WTC11 (cell line): ENCODE measurements at places on chromosomes 2 and 18.

DNA sequence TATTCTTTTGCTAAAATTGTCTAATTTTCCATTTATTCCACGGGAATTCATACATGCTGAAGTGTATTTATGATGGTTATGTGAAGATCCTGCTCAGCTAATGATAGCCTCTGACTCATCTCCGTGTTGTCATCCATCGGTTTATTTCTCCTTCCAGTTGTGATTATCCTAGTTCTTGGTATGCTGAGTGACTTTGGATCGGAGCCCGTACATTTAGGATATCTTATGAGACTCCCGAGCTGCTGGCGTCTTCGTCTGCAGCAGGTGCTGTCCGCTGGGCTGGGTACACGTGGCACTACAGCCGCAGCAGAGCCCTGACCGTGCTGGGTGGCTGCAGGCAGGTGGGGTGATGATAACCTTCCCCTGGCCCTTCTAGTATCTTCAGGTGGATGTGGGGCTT is 40.1 kb upstream of the GALR1 start:
- DNase-seq: no peak

- no peak for DNase-seq
Observed at GRCh38 chr2:11234309-11234708, 79.0 kb downstream of the SLC66A3 start.

GRCh38 chr2:951224-952006 is 766 bp downstream of the SNTG2 start:
- peak; percentile 36 for DNase-seq

GRCh38 chr2:27095427-27095744 is 8.8 kb downstream of the KHK start:
- DNase-seq: no peak

DNA sequence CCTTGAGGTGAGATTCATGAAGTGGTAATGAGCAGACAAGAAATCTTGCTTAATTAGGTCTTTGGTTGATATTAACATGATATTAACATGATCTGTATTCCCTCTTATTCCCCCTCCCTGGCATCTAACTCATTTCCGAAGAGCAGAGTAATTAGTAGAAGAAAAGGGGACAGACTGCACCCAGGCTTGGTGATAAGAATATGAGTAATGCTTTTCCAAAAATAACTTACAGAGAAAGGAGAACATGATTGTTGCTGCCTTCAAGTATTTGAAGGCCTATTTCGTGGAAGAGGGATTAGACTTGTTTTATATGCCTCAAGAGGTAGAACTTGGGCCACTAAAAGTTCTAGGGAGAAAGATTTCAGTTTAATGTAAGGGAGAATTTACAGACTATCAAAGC is 130.6 kb upstream of the ATP5MC3 start:
- DNase-seq: no peak

DNA sequence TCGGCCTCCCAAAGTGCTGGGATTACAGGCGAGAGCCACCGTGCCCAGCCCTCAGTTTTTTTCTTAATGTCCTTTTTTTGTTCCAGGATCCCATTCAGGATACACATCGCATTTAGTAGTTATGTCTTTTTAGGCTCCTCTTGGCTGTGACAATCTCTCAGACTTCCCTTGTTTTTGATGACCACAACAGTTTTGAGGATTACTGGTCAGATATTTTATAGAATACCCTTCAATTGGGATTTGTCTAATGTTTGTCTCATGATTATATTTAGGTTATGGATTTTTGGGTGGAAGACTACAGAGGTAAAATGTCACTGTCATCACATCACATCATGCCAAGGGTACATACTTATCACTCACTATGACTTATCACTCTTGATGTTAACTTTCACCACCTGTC is 46.7 kb downstream of the SCN3A start:
- no peak for DNase-seq

- no peak for DNase-seq
Observed at GRCh38 chr2:134943540-134943939, 24.9 kb downstream of the CCNT2 start.
